ENCODE measurements at places on chromosomes 5 and 9.

- no peak for DNase-seq
Observed at GRCh38 chr5:37844009-37844408, 4.2 kb upstream of the GDNF start.

- DNase-seq = no peak
Observed at GRCh38 chr9:27210588-27210987, 86.4 kb downstream of the EQTN start.

GRCh38 chr5:175700991-175701390, 43.1 kb downstream of the HRH2 start:
- DNase-seq = no peak

GRCh38 chr5:71828291-71829040, 109.4 kb downstream of the CARTPT start:
- peak; percentile 8 for DNase-seq

- peak; percentile 78 for DNase-seq
Observed at GRCh38 chr9:34701769-34702736, 7.9 kb downstream of the CCL21 start.

GRCh38 chr5:115415143-115415491, 118.7 kb upstream of the CCDC112 start:
- DNase-seq = no peak

DNA sequence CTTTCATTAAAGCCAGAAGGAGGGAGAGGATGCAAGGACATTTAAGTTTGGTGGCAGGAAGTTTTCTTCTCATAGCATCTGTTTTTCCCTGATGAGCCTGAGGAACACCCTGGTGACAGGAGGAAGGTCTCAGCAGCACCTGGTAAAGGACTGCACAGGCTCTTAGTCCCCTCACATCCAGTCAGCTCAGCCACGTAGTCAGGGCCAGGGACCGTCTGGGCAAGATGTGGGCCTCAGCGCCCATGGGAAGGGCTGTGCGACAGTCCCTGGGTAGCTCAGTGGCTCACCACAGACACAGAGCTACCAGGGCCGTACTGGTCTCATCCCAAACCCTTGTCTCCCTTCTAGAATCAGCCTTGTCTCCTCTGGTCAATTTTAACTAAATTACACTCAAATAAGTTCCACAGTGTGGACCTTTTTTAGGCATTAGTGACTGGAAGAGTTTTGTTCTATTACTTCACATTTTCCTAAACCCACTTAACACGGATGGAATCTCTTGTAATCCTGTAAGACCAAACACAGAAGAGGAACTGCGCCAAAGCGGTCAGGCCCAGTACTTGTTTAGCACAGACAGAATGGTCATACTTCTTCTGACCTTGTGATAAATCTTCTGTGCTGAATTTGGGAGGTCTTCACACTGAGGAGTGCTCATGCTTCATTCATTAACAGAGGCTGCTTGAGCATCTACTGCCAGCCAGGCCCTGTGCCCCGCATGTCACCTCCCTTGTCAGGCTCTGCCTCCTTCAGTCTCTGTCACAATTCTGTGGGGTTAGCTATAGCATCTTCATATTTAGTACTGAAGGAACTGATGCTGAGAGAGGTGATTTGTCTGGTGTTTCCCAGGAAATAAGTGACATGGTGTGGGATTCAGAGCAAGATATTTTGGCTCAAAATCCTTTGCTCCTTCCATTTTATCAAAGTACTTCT, 91.4 kb downstream of the ANGPTL2 start:
- no peak for DNase-seq

GRCh38 chr9:13430368-13431221, 151.1 kb upstream of the MPDZ start:
- DNase-seq = peak; percentile 97

- DNase-seq = peak; percentile 81
Observed at GRCh38 chr5:73451224-73452130, 2.9 kb upstream of the FOXD1 start.

DNA sequence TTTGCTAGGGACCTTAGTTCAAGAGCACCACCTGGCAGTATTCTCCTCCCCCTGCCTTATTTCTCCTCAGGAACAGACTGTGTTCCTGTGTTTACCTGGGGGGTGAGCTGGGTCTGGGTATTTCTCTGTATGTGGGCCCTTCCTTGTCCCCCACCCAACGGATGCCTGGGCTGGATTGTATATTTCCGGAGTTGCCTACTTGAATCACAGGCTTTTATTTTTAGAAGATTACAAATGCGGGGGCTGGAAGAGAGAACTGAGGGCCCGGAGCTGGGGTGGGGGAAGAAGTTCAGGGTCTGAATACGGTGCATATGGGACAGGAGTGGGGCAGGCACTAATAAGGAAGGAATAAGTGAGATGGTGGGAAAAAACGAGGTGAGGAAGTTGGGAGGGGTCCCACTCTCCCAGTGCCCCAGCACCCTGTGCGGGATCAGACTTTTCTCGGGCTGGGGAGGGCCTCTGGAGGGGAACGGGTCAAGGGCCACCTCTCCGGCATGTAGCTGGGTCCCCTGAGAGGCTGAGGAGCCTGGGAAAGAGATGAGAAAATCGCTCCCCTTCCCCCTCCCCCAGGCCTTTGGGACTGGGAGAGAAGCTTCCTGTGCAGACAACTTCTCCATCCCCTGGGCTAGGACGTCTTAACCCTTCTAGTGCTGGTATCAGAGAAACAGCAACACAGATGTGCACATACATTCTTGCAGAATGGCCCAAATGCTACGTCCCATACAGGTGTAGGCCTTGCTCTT, 42.1 kb downstream of the PCDH1 start:
- no peak for DNase-seq

DNA sequence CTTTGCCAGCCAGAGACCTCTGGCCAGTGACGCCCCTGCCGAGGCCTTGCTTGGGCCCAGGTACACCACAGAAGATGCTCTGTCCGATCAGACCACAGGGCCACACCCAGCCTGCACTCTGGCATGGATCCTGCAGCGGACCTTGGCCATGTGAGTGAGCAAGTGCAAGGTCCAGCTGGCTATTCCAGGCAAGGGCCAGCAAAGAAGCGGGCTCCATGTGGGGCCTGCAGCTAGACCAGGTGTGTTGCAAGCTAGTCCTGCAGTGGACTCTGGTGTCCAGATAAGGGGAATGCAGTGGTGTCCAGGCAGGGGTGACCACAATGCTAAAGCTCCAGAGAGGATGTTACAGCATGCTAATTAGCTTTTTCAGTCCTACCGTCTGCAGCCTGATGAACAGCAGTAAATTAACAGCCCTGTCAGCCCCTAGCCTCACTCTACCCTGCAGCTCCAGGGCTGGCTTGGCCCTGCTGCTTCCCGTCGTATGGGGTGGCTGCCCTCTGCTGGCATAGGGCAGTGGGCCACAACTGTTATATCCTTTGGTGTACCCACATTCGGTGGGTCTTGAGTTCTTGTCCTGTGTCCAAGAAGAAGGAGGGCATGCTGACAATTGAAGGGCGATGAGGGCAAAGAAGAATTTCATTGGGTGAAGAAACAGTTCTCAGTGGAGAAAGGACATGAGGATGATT, 284.5 kb upstream of the POU5F2 start:
- no peak for DNase-seq

DNA sequence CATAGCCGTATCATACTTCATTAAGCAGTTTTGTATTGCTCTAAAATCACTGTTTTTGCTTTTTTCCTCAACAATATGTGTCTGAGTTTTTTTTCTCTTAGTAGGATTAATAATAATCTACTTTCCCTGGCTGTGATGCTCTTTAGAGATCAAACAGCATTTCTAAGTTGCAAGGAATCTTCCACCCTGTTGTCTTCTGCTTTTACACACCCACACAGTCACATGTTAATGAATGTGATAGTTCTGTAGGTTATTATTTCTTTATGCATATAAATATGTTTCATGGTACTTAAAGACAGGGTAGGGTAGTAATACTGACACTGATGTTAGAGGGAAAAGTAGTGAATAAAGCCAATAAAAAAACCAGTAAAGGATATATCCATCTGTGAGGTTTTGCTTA, 29.3 kb downstream of the SLC44A1 start:
- DNase-seq = no peak

GRCh38 chr9:36720043-36720442, 147.3 kb downstream of the MELK start:
- DNase-seq = no peak

DNA sequence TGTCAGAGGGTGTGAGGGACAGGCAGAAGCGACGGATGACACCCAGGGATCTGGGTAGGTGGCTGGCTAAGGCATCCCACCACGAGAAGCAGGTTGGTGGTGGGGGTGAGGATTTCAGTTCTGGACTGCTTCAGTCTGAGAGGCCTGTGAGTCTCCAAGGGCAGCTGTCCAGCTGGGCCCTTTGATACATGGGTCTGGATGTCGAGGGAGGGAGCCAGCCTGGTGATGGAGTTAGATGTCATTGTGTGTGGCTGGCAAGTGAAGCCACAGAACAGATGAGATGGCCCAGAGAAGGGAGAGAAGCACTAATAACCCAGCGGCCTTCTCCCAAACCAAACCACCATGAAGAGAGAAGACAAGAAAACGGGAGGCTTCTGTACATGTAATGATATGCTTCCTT, 11.1 kb downstream of the MED27 start:
- DNase-seq = no peak

- no peak for DNase-seq
Observed at GRCh38 chr5:141618030-141618803, 583 bp downstream of the DIAPH1 start.

DNA sequence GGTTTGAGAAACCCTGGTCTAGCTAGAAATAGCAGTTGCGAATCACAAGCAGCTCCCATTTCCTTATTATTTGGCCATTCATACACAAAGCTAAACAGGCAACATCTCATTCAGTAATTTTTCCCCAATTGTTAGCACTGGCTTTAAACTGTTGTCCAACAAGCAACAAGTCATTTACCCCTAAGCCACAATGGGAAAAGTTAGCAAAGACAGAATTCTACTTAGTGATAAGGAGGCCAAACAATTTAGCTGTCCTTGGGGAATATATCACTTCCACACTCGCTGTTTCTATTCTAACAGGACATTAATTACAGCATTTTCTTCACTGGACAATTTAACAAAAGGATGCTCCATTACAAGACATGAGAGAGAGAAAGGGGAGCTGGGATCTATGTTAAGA, 2.8 kb downstream of the MYO10 start:
- DNase-seq = no peak

DNA sequence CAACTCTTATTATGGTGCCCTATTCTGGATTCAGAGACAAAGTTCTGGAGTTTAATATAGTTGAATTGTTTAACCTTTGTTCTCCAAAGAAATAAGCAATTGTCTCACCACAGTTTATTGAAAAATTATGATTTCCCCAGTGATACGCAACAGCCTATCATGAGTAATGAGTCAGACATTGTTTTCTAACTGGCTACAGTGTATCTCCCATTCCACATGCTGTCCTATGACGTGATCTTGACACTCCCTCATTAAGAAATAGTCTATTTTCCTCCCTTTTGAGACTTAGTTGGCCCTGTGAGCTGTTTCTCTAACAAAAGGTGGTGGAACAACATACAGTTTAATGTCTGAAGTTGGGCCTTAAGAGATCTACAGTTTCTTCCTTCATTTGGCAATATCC, 1290.6 kb upstream of the CDH6 start:
- DNase-seq = no peak

DNA sequence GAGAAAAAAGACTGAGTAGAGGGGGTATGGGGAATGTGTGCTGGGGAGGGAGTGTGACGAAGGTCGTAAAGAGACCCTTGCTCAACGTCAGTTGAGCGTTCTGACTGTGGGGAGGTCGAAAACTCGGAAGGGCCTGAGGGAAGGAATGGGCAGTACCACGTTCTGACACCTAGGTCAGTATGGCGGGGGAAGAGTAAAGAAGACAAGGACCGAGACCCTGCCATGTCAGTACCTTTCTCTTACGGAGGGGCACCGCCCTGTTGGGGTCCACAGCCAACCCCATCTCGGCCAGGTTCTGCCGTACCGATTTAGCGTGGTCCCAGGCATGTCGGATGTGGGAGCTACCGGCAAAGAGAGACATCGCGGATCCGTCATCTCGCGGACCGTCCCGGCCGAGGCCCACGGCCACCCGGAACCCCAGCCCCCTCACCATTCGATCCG, 375 bp downstream of the NOP16 start:
- DNase-seq = no peak

DNA sequence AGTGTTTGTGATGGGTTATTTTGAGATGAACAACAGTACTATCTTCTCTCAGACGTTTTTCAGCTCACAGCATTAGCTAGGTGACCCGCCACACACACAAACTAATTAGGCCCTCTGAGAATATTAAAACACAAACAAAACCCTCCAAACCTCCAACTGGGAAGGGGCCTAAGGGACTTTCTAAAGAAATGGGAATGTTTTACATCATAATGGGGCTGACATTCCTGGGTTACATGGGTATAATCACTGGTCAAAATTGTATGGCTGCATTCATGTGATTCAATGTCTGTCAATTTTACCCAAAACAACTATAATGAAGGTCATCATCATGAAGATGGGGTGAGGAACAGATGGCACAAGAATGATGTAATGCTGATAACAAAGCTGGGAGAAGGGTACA, 59.6 kb downstream of the SPTLC1 start:
- DNase-seq = no peak

DNA sequence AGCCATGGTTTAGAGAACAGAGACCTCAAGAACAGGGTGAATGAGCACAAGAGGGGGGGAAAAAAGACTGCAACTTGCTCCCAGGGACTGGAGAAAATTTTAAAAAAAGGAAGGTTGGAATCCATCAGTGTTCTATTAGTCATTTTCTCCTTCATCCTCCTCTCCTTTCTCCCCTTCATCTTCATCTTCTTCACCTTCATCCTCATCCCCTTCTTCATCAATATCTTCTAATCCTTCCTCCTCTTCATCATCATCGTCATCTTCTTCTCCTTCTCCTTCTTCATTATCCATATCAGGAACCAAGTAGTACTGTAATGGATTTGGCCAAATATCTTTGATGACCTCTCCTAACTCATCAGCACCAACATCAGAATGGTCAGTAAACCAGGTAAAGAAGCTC, 86.1 kb downstream of the LIX1 start:
- DNase-seq = no peak

DNA sequence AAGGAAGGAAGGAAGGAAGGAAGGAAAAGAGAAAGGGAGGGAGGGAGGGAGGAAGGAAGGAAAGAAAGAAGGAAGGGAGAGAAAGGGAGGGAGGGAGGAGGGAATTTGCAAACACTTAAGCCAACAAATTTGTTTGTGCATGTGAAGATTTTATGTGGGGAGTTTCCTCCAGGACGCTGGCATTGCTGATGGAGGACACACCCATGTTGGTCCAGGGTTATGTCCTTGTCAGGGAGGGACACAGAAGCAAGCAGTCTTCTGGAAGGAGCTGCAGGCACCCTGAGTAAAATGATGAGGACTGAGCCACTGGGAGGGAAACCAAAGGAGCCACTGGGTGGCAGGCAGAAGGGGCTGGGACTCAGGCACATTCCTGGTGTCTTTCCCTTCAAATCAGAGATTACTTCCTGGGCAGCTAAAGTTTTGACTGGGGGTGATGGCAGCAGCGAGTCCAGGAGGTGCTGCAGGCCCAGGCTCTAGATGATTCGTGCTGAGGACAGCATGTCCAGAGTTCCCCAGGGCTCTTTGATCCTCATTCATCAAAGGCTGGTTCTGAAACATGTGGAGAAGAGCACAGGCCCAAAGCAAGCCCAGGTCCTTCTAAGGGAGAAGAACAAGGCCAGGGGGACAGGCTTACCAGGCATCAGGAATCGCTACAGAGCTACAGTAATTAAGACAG, 109.2 kb downstream of the PAX5 start:
- DNase-seq = no peak

GRCh38 chr9:93846349-93846748, 108.8 kb downstream of the BARX1 start:
- DNase-seq = no peak

- no peak for DNase-seq
Observed at GRCh38 chr9:93033531-93033930, 25.0 kb upstream of the SUSD3 start.

All from NCI-H446 (cell line).